ENCODE measurements at places on chromosomes 11 and 22. TPM values are rescaled to one million over a fixed set of nuclear protein-coding genes. Genes with fewer than 3 reads are reported as not detected.

The CCDC188 gene
- total RNA-seq: not detected

The OR4D5 gene
- total RNA-seq: not detected

The CHKA gene
- 4.1 TPM for total RNA-seq

The SF3A1 gene
- total RNA-seq: 12.0 TPM

The VPS37C gene
- total RNA-seq: 13.2 TPM

The MUC2 gene
- under 0.01 TPM for total RNA-seq

The OVOL1 gene
- total RNA-seq: 19.0 TPM

The TSPAN32 gene
- not detected for total RNA-seq

The SUSD2 gene
- total RNA-seq: under 0.01 TPM

The OR52B4 gene
- total RNA-seq: not detected

The TTLL1 gene
- total RNA-seq: 13.0 TPM

The CHADL gene
- 1.4 TPM for total RNA-seq

The MGAT3 gene
- total RNA-seq: not detected

The NLRP14 gene
- under 0.01 TPM for total RNA-seq

The SDHAF2 gene
- 28.0 TPM for total RNA-seq

The GNG3 gene
- total RNA-seq: not detected

The OR2AT4 gene
- not detected for total RNA-seq

The PHF21B gene
- not detected for total RNA-seq

The TXNRD2 gene
- 11.3 TPM for total RNA-seq

The KCNJ4 gene
- not detected for total RNA-seq

The NAALADL1 gene
- total RNA-seq: 5.8 TPM

The GAB4 gene
- not detected for total RNA-seq

The TCN1 gene
- 0.68 TPM for total RNA-seq

The TMEM191B gene
- total RNA-seq: 0.28 TPM

The GGTLC2 gene
- not detected for total RNA-seq

The CCDC179 gene
- total RNA-seq: not detected

The CRACR2B gene
- total RNA-seq: 0.34 TPM

The APOL3 gene
- not detected for total RNA-seq

The CCND1 gene
- 423 TPM for total RNA-seq

All from nasal cavity respiratory epithelium epithelial cell of viscerocranial mucosa (primary cell).